Nasal cavity respiratory epithelium epithelial cell of viscerocranial mucosa (primary cell): ENCODE measurements at places on chromosomes 2 and 18. TPM values are rescaled to one million over a fixed set of nuclear protein-coding genes. Genes with fewer than 3 reads are reported as not detected.

Gene TGFBRAP1
- 17.4 and 27.2 TPM in 2 replicates for total RNA-seq

Gene KCNE4
- 0.14 TPM in 1 of 2 replicates, not detected in the other for total RNA-seq

Gene SH3RF3
- under 0.01 and 0.57 TPM in 2 replicates for total RNA-seq

Gene EVX2
- total RNA-seq = not detected in 2 replicates

Gene RPRM
- not detected in 2 replicates for total RNA-seq

Gene EMX1
- total RNA-seq = under 0.01 and 0.07 TPM in 2 replicates

Gene FAM228B
- total RNA-seq = 6.2 and 7.8 TPM in 2 replicates

Gene OLA1
- 125 and 144 TPM in 2 replicates for total RNA-seq

Gene CD8B2
- not detected in 2 replicates for total RNA-seq

Gene SIX3
- 0.68 and 4.1 TPM in 2 replicates for total RNA-seq

Gene FAM228A
- under 0.01 TPM in 1 of 2 replicates, not detected in the other for total RNA-seq
